Spinal cord (tissue), 10 donors: ENCODE measurements at places on chromosomes 6 and 20. TPM values are rescaled to one million over a fixed set of nuclear protein-coding genes. Genes with fewer than 3 reads are reported as not detected.

ELOVL4 gene
- 57.4 TPM for polyA plus RNA-seq

LTB gene
- polyA plus RNA-seq = 0.35 TPM

KIF16B gene
- polyA plus RNA-seq = 8.9 TPM

ARMH2 gene
- 0.33 TPM for polyA plus RNA-seq

PSMF1 gene
- polyA plus RNA-seq = 150 TPM

PRPH2 gene
- polyA plus RNA-seq = 7.3 TPM

FITM2 gene
- 14.2 TPM for polyA plus RNA-seq

BMP7 gene
- 62.0 TPM for polyA plus RNA-seq

ACTL10 gene
- polyA plus RNA-seq = 0.82 TPM

C20orf202 gene
- 0.92 TPM for polyA plus RNA-seq

TSBP1 gene
- 0.27 TPM for polyA plus RNA-seq

TRPC4AP gene
- polyA plus RNA-seq = 78.9 TPM

ENPP5 gene
- 4.0 TPM for polyA plus RNA-seq

PLCG1 gene
- 148 TPM for polyA plus RNA-seq

PDYN gene
- 6.7 TPM for polyA plus RNA-seq

BTN1A1 gene
- polyA plus RNA-seq = 0.08 TPM

SLC22A1 gene
- polyA plus RNA-seq = 0.35 TPM

CEBPB gene
- 5.5 TPM for polyA plus RNA-seq

KHDC1L gene
- 1.6 TPM for polyA plus RNA-seq

ASIP gene
- polyA plus RNA-seq = 1.6 TPM

LHFPL5 gene
- polyA plus RNA-seq = 1.5 TPM

PTCHD4 gene
- 0.68 TPM for polyA plus RNA-seq

GLP1R gene
- polyA plus RNA-seq = 1.3 TPM

MROH8 gene
- 11.1 TPM for polyA plus RNA-seq

STAU1 gene
- polyA plus RNA-seq = 113 TPM

UNC5CL gene
- polyA plus RNA-seq = 0.92 TPM

TMEM217 gene
- polyA plus RNA-seq = 1.6 TPM

GSTA2 gene
- not detected for polyA plus RNA-seq

POPDC3 gene
- 4.9 TPM for polyA plus RNA-seq

JPH2 gene
- 1.4 TPM for polyA plus RNA-seq
